GM23248 (cell line): ENCODE measurements at places on chromosomes 1 and 21. TPM values are rescaled to one million over a fixed set of nuclear protein-coding genes. Genes with fewer than 3 reads are reported as not detected.

The CD5L gene
- not detected in 2 replicates for total RNA-seq

The BCL2L15 gene
- 0.13 and 0.32 TPM in 2 replicates for total RNA-seq

The OLFML3 gene
- total RNA-seq: 156 and 168 TPM in 2 replicates

The FAM72C gene
- 0.32 TPM in 1 of 2 replicates, not detected in the other for total RNA-seq

The SHE gene
- total RNA-seq: not detected in 2 replicates

- DNase-seq: no peak
- no peaks in the 10 kb centered on the region for H3K4me1 ChIP-seq
- H3K36me3 ChIP-seq: no peaks in the 10 kb centered on the region
- no peak overlapping the region for H3K27ac ChIP-seq
- peaks cover 29% of the 10 kb centered on the region for H3K27me3 ChIP-seq
These were observed 7.2 kb downstream of the INAVA start for GRCh38 chr1:200901796-200902444.

- DNase-seq: no peak
- no peaks in the 10 kb centered on the region for H3K27me3 ChIP-seq
- H3K4me3 ChIP-seq: no peak overlapping the region
- no peaks in the 10 kb centered on the region for H3K36me3 ChIP-seq
These were observed 9.5 kb downstream of the JAK1 start for GRCh38 chr1:64956733-64957441.

DNA sequence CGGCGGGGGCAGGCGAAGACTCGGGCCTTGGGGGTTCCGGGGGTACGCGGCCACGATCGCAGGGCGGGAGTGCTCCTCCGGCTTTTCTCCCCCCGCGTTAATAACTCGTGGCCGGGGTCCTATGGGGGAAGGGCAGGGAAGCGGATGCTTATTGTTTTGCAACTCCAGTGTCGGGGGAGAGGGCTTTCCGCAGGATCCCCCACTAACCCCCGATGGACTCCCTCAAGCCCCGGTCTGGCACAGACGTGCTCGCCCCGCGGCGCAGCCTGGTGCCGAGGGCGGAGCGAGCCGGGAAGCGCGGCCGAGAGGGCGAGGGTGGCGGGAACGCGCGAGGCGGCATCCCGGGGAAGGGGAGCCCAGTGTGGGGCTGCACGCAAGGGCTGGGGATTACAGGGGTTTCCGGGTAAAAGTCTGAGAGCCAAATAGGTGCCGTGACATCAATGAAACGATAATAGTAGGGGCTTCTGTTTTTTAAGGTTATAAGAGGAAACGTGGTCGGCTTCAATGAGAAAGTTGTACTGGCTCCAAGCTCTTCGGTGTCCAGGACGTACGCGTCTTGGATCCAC is 772 bp downstream of the UCK2 start:
- H3K27me3 ChIP-seq: no peaks in the 10 kb centered on the region
- peak; percentile 63 for DNase-seq
- H3K36me3 ChIP-seq: no peaks in the 10 kb centered on the region
- H3K4me3 ChIP-seq: peak overlapping the region; percentile 82
- H3K4me1 ChIP-seq: peaks cover 9% of the 10 kb centered on the region
- peak overlapping the region; percentile 82 for H3K27ac ChIP-seq

GRCh38 chr1:203126151-203126865 is 1.2 kb upstream of the ADORA1 start:
- DNase-seq: peak; percentile 48
- H3K27ac ChIP-seq: no peak overlapping the region
- H3K27me3 ChIP-seq: peaks cover 7% of the 10 kb centered on the region; the same call in 1 of the 2 replicates
- peaks cover 16% of the 10 kb centered on the region for H3K4me1 ChIP-seq

- H3K4me1 ChIP-seq: no peaks in the 10 kb centered on the region
- no peak overlapping the region for H3K27ac ChIP-seq
- DNase-seq: no peak
- H3K27me3 ChIP-seq: no peaks in the 10 kb centered on the region
- no peaks in the 10 kb centered on the region for H3K36me3 ChIP-seq
These were observed 389.7 kb downstream of the LMO4 start for GRCh38 chr1:87718241-87718950.

DNA sequence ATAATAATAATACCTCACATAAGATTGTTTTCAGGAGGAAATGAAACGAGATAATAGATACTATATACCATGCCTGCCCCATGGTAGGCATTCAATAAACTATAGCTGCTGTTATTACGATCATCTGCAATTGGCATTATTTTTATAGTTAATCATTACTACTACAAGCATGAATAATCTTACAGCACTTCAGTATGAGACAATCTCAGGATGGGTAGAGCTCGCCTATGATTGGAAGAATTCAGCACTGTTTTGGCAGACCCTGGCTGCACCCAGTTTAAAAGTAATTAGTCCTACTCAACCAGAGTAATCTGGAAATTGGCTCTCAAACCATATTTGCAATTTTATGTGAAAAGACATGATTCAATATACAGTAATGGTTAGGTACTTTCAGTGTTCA is 105.0 kb upstream of the DPYD start:
- no peak for DNase-seq
- H3K4me3 ChIP-seq: no peak overlapping the region
- H3K4me1 ChIP-seq: peaks cover 9% of the 10 kb centered on the region

DNA sequence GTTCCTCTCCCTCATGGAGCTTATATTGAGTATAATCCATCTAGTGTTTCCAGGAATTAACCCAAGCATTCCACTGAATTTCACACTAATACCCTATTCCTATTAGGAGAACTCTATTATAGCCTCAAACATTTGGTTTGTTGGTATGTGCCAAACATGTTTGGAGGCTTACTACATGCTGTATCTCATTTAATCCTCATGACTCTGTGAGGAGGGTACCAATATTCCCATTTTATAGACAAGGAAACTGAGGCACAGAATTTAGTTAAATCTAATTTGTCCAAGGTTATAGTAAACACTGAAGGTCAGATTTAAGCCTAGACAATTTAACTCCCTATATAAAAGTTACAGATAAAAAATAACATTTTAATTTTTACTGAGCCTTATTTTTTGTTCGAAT is 9.1 kb downstream of the FLVCR1 start:
- DNase-seq: no peak
- no peaks in the 10 kb centered on the region for H3K4me1 ChIP-seq
- no peaks in the 10 kb centered on the region; the same call in 1 of the 2 replicates for H3K36me3 ChIP-seq
- H3K27me3 ChIP-seq: no peaks in the 10 kb centered on the region

- H3K4me1 ChIP-seq: no peaks in the 10 kb centered on the region
- peak; percentile 69 for DNase-seq
- no peak overlapping the region for H3K27ac ChIP-seq
These were observed 22.0 kb upstream of the BLACAT1 start for GRCh38 chr1:205477759-205478247.

DNA sequence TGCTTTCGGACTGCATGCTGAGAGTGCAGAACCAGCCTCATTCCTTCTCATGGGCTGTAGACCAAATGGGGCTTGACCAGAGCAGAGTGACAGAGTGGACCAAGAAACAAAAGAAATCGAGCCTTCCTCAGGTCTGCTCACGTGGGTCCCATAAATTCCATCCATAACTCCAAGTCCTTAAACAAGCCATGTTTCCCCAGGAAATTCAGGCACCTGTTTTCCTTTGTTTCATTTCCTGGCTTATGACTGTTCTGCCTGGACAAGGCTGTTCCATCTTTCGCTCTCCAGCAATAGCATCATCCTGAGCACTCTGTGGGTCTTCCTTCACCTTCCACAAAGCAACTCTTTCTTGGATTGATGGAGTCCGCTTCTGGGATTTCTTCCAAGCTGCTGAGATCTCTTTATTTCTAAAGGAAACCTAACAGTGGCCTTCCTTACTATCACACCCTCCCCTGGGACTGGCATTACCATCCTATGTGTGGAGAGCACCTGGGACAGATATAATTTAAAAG is 63.9 kb downstream of the LAMC2 start:
- no peaks in the 10 kb centered on the region for H3K27me3 ChIP-seq
- peaks cover under 1% of the 10 kb centered on the region for H3K4me1 ChIP-seq
- H3K4me3 ChIP-seq: no peak overlapping the region

DNA sequence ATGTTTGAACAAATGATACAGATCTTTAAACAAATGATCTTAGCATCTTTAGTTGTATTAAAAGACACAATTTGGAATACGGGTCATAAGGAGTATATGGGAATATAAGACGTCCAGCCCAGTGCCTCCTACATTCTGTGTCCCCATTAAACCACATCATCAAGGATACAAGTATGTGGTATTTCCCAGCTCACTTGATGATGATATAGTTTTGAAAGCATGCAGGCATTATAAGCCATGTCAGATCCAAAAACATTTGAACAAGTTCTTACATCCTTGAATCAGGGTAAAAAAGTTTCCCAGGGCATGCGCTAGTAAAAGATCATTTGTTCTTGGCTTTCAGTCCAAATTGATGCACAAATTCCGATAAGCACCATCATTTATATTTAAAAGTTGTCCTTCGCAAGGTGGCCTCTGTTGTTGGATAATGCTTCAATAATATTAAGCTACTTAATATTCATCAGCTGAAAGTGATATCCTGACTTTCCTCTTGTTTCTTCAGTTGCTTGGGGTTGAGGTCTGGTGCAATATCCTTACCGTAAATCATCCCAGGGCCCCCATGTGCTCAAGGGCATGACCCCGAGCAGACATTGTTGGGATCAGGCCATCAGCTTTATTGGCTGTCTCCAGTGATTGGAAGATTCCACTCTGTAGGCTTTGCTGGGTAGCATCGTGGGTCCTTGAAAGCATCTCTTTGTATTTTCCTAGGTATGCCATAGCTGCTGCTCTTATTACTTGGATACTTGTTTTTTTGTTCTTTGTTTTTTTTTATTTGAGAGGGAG is 61.8 kb downstream of the CENPF start:
- H3K4me1 ChIP-seq: peaks cover 17% of the 10 kb centered on the region
- no peak overlapping the region for H3K27ac ChIP-seq
- H3K36me3 ChIP-seq: peaks cover 5% of the 10 kb centered on the region; the same call in 1 of the 2 replicates

DNA sequence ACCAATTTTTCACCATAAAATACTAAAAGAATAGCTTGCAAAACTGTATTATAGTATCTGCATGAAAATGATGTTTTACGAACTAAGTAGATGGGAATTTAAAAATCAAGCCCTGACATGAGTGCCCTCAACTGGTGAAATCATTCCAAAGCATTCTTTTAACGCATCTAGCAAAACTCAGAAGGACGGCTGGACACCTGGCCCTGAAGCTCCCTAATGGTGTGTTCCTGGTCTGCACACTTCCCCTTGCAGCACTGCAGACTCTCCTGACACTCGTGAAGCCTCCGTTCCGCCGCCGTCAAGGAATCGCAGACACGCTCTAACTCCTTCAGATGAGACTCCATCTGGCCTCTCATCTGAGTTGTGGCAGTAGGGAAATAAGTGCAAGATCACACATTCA is 39.9 kb downstream of the ODF2L start:
- H3K4me3 ChIP-seq: no peak overlapping the region
- no peak overlapping the region for H3K27ac ChIP-seq
- H3K4me1 ChIP-seq: peaks cover 16% of the 10 kb centered on the region
- no peaks in the 10 kb centered on the region for H3K27me3 ChIP-seq
- H3K36me3 ChIP-seq: peaks cover 34% of the 10 kb centered on the region
- peak; percentile 17 for DNase-seq
